Globus pallidus (tissue), 1 donor: ENCODE measurements at places on chromosomes 2 and 18.

GRCh38 chr2:42550870-42551269, 17.6 kb upstream of the MTA3 start:
- no peak for DNase-seq

DNA sequence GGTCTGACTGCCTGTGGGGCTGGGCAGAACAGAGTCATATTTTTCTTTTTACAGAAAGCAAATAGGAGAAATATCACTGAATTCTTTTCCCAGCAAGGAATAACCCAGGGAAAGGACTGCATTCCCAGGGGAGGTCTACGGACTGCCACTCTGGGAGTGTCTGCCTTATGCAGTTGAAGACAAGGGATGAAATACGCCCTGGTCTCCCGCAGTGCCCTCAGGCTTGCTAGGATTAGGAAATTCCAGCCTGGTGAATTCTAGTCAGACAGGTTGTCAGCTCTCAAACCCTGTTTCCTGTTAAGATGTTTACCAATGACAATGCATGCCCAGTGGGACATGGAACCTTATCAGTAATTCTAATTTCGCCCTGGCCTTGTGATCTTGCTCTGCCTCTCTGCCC, 30.3 kb upstream of the PDK1 start:
- DNase-seq, result no peak

- no peak for DNase-seq
Observed at GRCh38 chr18:60639836-60640235, 267.3 kb upstream of the MC4R start.

GRCh38 chr2:140338795-140339194, 1558.6 kb upstream of the NXPH2 start:
- peak; percentile 1 for DNase-seq

GRCh38 chr2:36337354-36337753, 18.2 kb upstream of the CRIM1 start:
- no peak for DNase-seq

DNA sequence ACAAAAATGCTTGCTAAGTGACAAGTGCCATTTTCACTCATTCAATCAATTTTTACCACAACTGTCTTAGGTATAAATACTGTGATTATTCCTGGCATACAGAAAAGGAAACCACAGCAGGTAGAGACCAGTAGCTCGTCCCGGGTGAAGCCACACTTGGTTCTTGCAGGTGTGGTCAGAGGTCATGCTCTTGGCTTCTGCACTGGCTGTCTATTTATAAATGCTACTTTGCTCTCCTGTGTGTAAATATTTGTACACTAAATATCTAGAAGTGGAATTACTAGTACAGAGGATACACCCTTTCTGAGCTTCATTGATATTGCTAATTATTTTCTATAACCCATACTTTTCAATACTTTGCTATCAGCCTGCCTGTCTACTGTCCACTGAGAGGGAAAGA, 284.6 kb downstream of the MYT1L start:
- no peak for DNase-seq

DNA sequence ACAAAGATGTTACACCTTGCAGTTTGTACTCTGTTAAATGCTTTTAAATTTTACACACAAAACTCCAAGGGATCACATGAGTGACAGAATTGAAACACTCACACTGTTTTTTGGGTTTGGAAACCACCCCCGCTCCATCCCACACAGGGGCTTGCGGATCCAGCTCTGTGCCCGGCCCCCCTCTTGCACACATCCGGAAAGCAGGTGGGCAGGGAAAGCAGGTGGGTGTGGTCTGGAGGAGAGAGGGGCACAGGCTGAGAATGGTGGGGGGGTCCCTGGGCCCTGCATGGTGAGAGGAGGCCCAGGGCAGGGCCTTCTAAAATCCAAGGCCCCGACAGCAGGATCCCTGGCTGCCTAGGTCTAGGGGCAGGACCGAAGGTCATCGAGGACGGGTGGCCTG, 88.5 kb upstream of the HPCAL1 start:
- DNase-seq, result no peak

- no peak for DNase-seq
Observed at GRCh38 chr2:10277293-10278028, 25.2 kb upstream of the HPCAL1 start.

GRCh38 chr2:15260196-15260595, 300.9 kb downstream of the NBAS start:
- no peak for DNase-seq

- no peak for DNase-seq
Observed at GRCh38 chr2:217263756-217264155, 403.9 kb upstream of the TNP1 start.

GRCh38 chr18:68509902-68510301, 205.0 kb downstream of the TMX3 start:
- no peak for DNase-seq

- no peak for DNase-seq
Observed at GRCh38 chr2:165390875-165391274, 78.6 kb upstream of the CSRNP3 start.

DNA sequence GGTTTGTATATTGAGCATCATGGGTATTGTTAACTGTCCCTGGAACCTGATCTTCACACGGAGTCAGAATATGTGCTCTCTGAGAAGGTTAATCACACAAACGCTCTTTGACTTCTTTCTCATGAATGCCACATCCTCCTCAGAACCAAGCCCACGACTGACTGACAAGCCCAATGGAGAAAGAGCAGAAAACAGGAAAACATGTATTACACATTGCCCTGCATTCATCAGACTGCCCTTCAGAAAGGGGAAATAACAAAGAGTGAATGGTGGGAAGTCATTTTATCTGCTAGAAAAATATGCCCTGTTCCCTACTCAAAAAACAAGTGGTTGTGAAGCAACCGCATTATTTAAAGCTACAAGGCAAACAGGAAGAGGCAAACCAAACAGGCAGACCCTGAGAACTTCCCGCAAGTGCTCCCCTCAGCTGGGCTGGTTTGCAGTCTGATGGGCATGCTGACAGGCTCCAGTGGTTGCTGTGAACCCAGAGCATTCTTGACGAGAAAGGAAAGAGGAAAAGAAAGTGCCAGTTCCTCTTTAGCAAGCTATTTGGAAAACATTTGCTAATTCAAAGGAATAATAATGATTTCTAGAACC, 172.9 kb upstream of the SETBP1 start:
- DNase-seq, result peak; percentile 74

- DNase-seq, result no peak
Observed at GRCh38 chr18:62445386-62445917, 77.4 kb upstream of the ZCCHC2 start.

DNA sequence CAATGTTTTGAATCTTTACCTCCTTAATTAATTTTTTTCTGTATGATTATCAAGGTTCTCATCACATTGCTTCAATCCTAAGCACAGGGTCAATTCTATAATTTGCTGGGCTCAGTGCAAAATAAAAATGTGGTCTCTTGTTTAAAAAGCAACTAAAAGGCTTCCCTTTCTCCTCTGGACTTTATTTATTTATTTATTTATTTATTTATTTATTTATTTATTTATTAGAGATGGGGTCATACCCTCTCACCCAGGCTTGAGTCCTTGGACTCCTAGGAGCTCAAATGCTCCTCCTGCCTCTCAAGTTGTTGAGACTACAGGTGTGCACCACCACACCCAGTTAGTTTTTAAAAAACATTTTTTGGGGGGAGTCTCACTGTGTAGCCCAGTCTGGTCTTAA, 710.1 kb upstream of the REG3G start:
- no peak for DNase-seq

DNA sequence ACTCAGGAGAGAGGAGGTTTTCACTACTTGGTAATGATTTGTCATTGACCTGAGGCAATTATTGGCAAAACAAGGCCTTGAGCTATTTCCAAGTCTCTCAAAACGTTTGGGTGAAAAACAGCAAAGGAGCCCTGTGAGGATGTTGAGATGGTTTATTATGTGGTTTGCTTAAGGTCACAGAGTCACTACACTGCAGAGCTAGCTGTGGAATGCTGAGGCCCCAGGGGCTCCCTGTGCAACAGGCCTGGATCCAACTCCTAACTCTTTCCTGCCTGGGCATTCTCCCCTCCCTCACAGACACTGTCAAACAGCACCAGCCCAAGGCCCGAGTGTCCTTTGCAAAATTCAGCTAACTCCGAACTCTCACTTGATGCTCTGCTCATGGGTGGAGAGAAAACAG, 754.6 kb upstream of the SOX11 start:
- DNase-seq, result no peak

DNA sequence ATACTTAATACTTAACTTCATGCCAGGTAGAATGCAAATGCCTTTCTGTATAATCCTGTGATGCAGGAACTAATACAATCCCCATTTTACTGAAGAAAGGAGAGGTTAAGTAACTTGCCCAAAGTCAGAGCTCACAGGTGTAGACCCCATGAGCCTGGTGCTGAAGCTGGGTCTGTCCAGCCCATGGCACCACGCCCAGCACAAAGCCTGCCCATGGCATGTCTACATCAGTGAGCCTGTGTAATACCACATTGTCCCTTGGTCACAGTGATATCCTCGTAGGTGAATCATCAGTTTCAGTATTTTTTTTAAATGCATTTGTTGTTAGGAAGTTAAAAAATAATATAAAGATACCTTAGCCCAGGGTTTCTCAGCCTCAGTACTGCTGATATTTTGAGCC, 69.9 kb upstream of the MCFD2 start:
- DNase-seq, result no peak

- DNase-seq, result no peak
Observed at GRCh38 chr2:238027591-238028415, 33.0 kb upstream of the SCLY start.

DNA sequence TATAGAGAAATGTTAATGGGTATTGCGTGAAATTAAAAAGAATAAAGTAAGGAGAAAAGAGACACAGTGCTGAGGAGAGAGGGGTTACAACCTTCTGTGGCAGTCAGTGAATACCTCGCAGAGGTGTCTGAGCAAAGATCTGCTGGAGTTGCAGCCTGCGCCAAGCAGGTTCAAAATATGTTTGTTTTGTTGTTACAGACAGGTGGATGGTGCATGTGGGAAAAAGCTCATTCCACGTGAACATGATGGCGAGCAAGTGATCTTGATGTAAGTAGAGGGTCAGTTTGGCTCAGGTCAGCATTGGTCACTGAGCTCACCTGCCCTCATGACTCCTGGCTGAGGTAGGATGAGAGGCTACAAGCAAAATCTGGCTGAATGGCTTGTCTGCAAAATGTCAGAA, 66.2 kb downstream of the SOX11 start:
- DNase-seq, result no peak

- DNase-seq, result no peak
Observed at GRCh38 chr2:60370814-60371213, 182.6 kb downstream of the BCL11A start.

GRCh38 chr2:20309001-20309400, 41.6 kb downstream of the PUM2 start:
- DNase-seq, result no peak

DNA sequence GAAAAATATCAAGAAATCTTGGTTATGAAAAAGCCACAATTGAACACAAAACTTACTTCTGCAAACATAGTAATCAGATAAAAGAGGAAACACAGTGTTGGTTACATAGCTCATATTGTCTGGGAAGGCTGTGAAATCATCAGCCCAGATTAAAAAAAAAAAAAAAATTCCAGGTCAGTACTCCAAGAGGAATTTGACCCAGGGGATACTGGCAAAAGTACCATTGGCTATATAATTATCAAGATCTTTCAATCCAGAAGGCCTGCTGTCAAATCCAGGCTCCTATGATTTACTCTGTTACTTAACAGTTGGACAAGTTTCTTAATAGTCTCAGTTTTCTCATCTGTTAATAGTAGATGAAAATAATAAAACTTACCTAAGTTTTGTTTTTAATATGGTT, 12.9 kb upstream of the IKZF2 start:
- no peak for DNase-seq

DNA sequence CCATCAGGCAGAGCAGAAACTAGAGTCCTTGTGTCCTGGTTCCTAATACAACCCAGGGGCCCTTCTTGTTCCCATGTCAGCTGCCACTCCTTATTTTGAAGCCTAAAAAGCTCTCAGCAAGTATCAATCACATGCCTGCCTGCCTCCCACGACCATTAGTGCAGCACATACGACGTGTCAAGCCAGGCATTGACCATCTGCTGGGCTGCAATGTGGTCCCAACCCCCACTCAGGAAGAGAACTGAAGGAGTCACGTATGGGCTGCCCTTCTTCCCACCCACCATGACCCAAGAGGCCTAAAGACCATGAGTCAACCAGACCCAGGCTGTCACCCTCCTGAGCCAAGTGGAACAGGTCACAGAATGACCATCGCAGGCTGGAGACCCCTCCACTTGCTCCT, 98.8 kb downstream of the KLHL29 start:
- no peak for DNase-seq

GRCh38 chr18:58715540-58715939, 44.3 kb downstream of the MALT1 start:
- no peak for DNase-seq

GRCh38 chr2:235679471-235679870, 185.6 kb downstream of the AGAP1 start:
- no peak for DNase-seq

DNA sequence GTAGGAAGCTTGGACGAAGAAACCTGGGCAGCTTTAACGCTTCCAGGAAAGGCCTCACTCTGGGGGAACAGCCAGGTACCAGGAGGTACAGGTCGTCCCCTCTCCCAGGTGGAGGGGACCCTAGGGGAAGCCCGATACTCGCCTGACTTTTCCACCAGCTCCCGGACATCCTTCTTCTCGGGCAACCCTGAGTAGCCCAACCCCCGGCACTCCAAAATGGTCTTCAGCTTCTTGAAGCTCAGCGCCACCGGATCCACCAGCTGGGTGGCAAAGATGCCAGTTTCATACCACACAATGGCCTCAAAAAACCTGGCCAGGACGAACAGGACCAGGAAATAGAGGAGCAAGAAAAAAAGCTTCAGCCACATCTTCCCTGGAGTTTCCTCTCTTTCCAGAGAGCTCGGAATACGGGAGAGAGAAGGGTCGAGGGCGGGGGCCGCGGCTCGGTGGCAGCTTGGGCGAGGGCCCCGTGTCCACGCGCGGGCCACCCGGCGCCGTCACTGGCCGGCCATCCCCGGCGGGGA, 1.1 kb downstream of the RNF103 start:
- no peak for DNase-seq

DNA sequence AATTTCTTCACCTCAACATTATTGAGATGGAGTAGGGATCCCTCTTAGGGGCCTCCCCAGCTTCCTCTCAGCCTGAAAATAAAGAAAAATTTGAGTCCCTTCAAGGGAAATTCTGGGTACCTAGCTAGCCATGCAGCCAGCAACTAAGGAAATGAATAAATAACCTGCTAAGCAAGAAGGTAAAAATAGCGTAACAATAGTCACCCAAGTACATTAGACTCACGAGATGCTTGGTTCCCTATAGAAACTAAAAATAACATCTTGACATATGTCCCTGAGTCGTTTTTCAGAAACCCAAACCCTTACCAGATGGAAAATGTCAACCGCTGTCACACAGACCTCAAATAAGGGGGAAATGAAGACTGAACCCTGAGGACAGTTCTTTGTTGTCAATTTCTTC, 51.9 kb downstream of the CACNB4 start:
- no peak for DNase-seq

DNA sequence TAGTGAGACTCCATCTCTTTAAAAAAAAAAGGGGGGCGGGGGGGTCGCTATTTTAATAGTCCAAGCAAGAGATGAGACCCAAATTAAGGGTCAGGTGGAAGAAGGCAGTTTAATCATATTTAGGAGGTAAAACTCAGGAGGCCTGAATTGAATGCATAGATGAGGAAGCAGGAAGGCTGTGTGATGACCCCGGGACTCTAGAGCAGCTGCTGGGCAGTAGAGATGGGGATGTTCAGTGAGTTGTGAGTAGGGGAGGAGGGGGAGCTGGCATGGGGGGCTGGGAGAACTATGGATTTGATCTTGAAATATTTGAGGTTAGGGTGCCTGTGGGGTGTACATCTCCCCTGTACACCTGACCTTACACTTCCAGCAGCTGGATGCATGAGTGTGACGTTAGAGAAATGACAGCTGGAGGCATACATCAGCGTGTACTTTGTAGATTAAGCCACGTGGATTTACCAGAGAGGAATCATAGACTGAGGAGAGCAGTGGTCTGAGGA, 41.0 kb downstream of the GALM start:
- DNase-seq, result no peak
